ENCODE measurements at places on chromosomes 13 and 19.

GRCh38 chr19:18225355-18225701 is 910 bp downstream of the PDE4C start:
- DNase-seq, result no peak

- no peak for DNase-seq
These were observed 18.1 kb downstream of the N4BP2L1 start for GRCh38 chr13:32409561-32410421.

- no peak for DNase-seq
These were observed 68.5 kb downstream of the FLT1 start for GRCh38 chr13:28426381-28426780.

- DNase-seq, result no peak
These were observed 1210.1 kb downstream of the DIAPH3 start for GRCh38 chr13:58953638-58954037.

GRCh38 chr19:46100344-46100743 is 24.1 kb downstream of the IGFL3 start:
- DNase-seq, result no peak

DNA sequence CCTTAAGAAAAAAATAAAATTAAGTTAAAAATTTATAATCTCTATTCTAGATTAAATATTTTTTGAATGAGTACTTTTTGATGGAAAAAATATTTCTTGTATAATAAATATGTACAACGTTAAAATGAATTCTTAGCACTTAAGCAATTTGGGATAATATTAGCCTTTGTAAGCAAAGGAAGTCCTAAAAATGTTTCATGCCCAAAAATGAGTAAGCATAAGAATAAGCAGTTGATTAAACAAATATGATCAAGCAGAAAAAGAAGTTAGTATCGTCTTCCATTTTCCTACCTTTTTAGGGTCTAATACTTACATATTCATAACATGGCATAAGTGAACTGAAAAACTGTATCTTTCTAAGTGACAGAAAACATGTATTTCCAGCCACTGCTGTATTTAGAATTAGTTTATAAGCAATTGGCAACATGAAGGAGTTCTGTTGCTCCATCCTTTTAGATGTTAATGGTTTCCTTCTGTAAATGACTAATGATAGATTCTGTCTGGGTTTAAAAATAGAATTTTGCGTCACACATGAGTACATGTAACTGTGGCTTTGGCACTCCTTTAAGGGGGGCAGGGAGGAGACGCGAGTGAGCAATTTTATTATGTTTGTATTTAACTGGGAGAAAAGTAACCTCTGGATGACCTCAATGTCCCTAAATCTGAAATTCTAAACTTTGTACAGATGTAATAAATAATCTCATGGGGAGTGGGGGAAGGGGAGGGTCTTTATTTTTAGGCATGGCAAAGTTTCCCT is 237.4 kb downstream of the RGCC start:
- DNase-seq, result peak; percentile 5

GRCh38 chr19:21326169-21326568 is 3.0 kb downstream of the ZNF708 start:
- DNase-seq, result no peak

DNA sequence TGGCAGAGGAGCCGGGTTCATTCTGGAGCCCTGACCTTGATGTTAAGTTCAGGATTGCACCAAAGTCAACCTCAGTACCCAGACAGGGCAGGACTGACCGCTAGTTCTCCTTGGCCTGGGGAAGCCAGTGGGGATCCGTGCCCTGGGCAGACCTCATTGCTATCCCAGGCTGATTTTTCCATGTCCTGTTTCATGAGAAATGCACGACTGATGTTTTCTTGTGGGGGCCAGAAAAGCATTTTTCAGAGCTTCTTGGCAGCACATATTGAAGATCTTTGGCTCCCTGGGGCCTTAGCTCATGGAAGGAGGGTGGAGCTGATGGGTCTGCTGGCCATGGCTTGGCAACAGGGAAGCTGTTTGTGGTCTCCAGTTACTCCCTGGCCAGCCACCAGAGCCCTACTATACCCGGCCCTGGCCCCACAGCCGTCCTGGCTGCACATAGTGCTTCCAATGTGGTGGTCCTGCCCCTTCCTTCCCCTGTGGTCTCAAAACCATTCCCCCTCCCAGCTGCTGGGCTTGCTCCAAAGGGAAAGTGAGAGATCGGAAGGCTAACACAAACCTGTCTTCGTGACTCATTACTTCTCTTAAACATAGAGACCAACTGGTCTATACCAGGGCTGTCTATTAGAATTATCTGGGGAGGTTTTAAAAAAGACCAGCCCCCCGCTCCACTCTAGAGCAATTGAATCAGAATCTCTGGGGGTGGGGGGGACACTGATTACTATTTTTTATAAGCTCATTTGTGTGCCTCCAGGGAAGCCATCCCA is 11.2 kb downstream of the IL17D start:
- DNase-seq, result no peak

DNA sequence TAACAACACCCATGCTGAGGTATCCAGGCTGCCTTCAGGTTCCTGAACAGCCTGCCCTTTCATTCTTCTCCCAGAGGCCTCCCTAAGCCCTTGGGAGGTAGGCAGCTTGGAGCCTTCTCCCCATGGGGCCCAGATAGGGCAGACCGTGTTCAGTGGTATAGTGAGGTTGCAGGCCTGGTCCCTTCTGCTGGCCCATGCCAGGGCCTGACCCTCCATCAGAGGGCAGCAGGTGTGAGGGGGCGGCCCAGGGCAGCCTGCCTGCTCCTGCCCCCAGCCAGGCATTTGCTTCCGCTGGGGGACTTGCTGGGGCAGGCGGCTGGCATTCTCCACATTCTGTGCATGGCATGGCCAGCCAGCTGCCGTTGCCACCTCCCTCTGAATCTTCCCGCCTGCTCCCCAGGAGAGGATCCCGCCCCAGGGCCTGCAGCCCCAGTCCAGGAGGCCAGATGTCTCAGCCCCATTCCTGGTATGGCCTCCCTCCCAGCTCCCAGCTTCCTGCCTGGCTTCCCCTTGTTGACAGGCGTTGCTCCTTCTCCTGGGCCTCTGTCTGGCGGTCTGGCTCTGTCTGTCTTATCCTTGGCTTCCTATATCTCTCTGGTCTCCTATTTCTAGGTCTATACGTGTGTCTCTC is 8.9 kb downstream of the CIC start:
- DNase-seq, result peak; percentile 39

GRCh38 chr13:27034678-27035111 is 136.9 kb downstream of the USP12 start:
- DNase-seq, result no peak

GRCh38 chr13:74794582-74794981 is 660.4 kb upstream of the KLF12 start:
- DNase-seq, result no peak

- DNase-seq, result peak; percentile 49
These were observed at the start of gene ZNF90 for GRCh38 chr19:20077791-20078463. TSS of gene ZNF90 (plus strand) at chr19:20078000. CDS start at chr19:20078133, 133 bp downstream.

- peak; percentile 76 for DNase-seq
These were observed 80.7 kb downstream of the RNASEH2B start for GRCh38 chr13:50990065-50990817.

DNA sequence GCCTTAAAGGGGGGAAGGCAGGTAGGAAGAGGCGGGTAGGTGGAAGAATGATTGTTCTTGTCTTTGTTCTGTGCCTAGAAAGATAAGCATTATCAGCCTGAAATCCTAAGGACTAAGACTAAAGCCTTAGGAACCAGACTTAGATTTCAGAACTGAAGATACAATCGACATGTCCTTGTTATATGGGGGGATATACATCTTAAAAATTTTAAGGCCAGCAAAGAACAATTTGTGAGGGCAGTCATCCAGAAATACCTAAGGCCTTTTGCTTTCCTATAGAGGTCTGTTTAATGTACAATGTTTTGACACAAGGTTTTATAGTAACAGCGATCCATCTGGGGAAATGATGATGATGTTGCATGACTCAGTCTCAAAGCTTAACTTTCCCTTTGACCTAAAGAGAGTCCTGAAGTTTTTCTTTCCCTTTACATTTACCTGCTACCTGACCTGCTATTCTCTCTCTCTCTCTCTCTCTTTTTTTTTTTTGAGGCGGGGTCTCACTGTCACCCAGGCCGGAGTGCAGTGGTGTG is 20.2 kb upstream of the CEACAM6 start:
- DNase-seq, result no peak

DNA sequence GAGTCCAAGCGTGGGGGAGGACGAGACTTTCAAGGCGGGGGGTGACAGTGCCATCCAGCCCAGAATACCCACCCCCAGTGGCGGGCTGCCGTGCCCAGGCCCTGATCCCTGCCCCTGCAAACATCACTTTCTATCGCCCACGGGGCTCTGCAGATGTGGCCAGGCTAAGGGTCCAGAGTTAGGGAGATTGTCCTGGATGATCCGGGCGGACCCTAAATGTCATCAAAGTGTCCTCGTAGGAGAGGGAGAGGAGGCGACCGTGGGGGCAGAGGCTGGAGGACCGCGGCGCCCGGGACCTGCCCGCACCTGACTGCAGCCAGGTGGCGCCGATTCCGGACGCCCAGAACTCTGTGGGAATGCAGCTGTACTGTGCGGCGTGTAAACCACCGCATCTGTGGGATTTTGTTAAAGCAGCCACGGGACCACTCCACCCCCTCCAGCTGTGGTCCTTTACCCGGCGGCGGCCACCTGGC is 32.4 kb downstream of the GJA3 start:
- DNase-seq, result peak; percentile 9

DNA sequence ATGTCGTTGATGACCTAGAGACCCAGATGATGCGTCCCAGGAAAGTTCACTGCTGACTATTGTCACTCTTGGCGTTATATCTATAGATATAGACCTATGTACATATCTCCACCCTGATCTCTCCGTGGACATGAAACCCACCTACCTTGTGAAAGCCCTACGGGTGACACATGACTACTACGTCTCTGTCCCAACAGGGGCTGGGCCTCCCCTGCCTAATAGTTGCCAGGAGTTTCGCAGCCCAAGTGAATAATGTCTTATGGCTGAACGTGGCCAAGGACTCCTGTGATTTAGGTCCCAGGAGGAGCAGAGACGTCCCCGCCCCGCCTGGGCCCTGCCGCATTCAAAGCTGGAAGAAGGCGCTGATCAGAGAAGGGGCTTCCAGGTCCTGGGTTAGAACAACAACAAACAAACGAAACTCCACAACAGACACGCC is 4.9 kb upstream of the POU4F1 start:
- DNase-seq, result no peak

DNA sequence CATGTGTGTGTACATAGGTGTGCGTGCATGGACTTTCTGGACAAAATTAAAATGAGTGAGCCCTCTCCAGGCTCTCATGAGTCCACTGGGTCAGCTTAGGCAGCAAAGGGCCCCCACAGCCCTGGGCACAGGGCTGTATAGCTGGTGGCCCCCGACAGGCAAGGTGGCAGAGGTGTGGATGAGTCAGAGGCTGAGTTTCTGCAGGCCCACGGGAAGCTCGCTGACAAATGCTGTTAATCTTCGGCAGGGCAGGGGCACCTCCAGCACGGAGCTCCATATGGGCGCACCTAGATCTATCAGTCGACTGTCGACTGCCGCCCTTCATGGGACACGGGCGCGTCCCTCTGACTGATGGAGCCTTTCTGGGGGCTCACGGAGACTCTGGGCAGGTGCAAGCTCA is 181.1 kb downstream of the URI1 start:
- DNase-seq, result no peak
